Neuronal stem cell (in vitro differentiated cells): ENCODE measurements at places on chromosomes 12 and 14.

- peak; percentile 62 for DNase-seq
These were observed 93.8 kb downstream of the RFLNA start for GRCh38 chr12:124388679-124389137.

DNA sequence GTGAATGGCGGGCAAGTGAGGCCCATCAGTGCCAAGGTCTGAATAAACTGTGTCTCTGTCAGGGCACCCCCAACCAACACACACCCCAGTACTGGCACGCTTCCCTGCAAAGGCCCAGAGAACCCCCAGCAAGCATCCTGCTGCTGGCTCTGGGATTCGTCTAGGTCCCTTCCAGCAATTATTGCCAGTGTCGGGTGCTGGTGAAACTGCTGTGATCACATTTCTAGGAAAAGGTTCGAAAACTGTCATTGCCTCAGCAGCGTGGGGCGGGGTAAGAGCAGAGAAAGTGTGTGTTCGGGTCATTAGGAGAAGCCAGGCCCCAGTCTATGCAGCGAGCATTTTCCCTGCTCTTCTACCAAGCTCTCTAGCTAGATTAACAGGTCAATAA lies 2.5 kb downstream of the FAM222A start:
- DNase-seq = no peak

GRCh38 chr14:95361373-95362137 lies 41.8 kb upstream of the CLMN start:
- no peak for DNase-seq

DNA sequence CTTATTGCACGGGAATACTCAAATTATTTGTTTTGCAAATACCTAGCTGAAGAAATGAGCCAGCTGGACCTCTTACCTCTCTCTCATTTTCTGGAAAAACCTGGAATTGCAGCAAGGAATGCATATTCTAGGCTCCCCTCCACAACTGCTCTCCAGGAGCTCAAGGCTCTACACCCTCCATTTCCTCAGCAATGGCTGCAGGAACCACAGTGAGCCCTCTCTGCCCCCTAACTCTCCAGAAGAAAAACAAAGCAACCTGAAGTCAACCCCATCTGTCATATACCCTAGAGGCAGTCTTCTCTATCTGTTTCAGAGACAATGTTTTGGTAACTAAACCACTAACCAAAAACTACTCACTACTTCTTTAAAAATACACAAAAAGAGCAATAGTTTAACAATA lies 221.6 kb downstream of the SLC25A21 start:
- DNase-seq = no peak

- DNase-seq = no peak
These were observed 31.5 kb downstream of the HEATR5A start for GRCh38 chr14:31388687-31389413.
